Fibroblast of the aortic adventitia (primary cell): ENCODE measurements at places on chromosomes 16 and 17.
A peak's percentile ranks its signal among the peaks of the same experiment; 100 is the strongest.

GRCh38 chr16:22861580-22861979, 47.6 kb downstream of the HS3ST2 start:
- DNase-seq = no peak

GRCh38 chr17:37146086-37147064, 197.6 kb downstream of the AATF start:
- no peak for DNase-seq

- no peak for DNase-seq
Measured at GRCh38 chr17:33671491-33671890, 378.4 kb upstream of the ASIC2 start.

- DNase-seq = peak; percentile 33
Measured at GRCh38 chr16:11251525-11252481, 4.2 kb downstream of the SOCS1 start.

GRCh38 chr17:77235370-77235941, 94.7 kb downstream of the SEC14L1 start:
- DNase-seq = peak; percentile 98

DNA sequence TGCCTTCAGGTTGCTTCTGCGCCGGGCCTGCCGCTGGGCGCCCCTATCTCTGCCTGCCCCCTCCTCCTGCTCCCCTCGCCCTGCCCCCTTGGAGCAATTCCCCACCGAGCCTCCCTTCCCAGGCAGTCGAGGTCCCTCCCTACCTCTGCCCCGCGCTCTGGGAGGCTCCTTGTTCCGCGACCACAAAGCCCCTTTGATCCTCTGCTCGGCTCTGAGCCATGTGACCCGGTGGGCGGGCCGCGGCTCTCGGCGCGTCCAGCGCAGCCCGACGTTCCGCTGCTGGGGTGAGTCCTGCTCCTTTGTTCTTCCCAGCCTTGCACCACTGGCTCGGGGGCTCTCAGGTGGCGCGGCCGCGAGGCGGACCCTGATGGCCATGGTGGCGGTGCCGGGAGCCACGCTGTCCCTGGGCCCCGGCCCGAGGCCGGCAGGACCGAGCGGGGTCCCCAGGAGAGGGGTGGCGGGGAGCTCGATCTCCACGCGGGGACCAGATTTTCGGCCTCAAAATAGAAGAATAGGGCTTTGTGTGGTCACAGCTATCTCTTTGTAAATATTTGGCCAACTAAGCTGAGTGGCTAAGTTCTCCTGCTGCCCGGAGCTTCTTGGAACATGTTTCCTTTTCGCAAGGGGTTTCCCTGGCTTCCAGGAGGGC, 310.6 kb downstream of the SEC14L1 start:
- peak; percentile 62 for DNase-seq

DNA sequence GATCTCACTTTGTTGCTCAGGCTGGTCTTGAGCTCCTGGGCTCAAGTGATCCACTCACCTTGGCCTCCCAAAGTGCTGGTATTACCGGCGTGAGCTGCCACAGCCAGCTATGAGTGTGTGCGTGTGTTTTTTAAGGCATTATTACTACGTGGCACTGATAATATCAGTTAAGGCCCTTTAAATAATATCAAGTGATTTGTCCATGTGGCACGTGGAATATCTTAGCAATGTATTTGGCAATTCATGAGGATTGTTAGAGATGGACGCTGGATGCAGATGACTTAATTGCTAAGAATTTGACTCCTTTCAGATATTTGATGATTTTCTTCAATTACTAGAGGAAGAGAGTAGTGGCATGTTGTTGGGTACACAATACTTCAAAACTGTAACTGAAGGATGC, 25.5 kb upstream of the PMP22 start:
- DNase-seq = peak; percentile 20

GRCh38 chr16:52283018-52283417, 263.9 kb downstream of the TOX3 start:
- peak; percentile 16 for DNase-seq

- DNase-seq = no peak
Measured at GRCh38 chr17:3982113-3982512, 17.9 kb upstream of the ATP2A3 start.

DNA sequence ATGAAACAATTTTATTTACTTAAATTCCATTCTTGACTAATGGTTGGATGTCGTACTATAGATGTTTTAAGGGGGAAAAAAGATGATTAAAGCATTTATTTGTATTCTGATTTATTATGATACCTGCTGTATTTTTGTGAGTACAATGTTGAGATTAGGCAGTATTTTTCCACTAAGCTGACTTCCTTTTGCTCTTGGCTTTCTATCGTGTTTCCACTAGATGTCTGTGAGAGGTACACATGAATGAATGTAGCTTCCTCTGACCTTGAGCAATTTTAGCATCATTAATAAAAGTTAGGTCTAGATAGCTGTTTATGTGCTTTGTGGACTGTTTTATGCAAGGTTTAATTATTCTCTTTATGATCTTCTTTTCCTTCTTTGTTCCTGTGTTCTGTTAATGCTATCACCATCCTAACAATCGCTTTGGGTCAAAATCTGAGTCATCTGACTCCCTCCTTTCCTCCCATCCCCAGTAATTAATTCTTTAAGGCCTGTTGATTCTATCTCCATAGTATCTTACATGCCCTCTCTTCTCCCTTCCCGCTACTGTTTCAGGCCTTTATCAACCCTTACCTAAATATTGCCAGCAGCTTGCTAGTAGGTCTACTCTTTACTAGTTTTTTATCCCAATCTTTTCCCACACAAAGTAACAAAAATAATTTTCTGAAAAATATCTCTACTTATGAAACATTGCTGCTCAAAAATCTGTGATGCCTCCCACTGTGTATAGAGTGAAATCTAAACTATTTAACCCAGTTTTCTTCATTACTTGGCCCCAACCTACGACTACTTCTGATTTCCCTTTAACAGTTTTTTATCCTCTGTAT, 76.0 kb downstream of the VMP1 start:
- peak; percentile 61 for DNase-seq

DNA sequence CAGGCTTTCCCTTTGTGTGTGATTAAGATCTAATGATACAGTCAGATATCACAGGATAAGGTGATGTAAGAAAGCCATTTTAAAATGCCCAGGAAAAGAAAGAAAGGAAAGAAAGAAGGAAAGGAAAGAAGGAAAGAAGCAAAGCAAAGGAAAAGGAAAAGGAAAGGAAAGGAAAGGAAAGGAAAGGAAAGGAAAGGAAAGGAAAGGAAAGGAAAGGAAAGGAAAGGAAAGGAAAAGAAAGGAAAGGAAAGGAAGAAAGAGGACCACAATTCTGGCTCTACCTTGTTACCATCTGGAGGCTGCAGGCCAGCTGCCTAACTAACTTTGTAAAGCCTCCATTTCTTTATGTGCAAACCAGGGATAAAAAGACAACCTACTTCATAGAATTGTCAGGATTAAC, 131.6 kb downstream of the DYNLRB2 start:
- no peak for DNase-seq

DNA sequence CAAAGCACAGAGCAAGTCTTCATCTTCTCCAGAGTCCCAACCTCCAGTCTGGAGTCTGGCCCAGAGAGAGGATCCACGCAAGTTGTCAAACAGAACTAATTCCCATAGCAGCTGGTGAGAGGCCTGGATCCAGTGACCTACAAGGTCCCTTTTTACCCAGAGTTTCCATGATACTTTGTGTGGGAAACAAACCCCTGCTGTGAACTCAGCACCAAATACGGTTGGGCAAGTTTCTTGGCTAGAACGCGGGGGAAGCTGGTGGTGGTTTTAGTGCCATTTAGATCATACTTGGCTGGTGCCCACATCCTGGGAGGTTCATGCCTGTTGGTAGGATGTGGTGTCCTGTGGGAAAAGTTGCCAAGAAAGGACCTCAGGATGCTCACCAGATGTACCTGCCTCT, 18.1 kb downstream of the TMC7 start:
- peak; percentile 50 for DNase-seq

- DNase-seq = no peak
Measured at GRCh38 chr16:55076053-55076452, 145.4 kb downstream of the IRX5 start.

- DNase-seq = no peak
Measured at GRCh38 chr16:48047720-48048119, 108.1 kb downstream of the ABCC12 start.

GRCh38 chr17:8700546-8700945, 44.1 kb downstream of the CCDC42 start:
- DNase-seq = no peak

- no peak for DNase-seq
Measured at GRCh38 chr16:57824888-57825287, 22.6 kb upstream of the KIFC3 start.

DNA sequence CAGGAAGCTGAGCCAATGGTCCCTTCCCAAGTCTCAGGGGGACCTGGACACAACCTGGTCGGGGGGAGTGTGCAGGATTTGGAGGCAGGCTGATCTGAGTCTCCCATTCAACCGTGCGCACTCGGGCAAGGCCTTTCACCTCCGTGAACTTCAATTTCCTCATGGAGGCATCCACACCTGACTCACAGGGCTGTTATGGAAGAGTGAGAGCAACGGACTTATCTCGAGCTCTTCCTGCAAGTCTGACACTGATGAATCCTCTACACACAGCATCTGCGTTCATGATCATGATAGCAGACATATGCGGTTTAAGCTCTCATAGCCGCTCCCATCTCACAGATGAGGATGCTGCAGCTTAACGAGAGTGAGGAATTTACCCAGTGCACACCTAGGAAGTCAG, 21.6 kb downstream of the TIMM22 start:
- DNase-seq = no peak

GRCh38 chr17:79838522-79839274, 542 bp downstream of the CBX4 start:
- DNase-seq = peak; percentile 70

DNA sequence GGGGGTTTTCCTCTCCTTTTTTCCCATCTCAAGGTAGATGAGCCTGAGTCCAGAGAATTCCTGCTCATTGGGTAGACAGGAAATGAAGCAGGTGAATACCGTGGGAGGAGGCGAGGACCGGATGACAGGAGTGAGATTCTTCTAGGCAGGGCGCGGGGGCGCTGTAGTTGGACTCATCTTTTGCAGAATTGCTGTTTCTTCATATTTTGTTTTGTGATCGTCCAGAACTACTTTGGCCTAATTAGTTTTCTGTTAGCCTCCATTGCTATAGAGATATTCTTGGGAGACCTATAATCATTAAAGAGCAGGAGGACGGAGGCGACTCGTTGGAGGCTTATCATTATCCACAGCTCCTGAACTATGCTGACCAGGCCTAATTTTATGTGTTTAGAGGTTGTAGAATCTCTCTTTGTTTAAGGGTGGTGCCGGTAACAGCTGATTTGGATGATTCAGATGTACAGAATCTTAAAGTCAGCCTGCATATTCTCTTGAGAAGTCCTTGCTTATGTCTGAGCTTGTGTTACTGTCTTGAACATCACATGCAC, 650 bp downstream of the ATP6V0A1 start:
- DNase-seq = peak; percentile 67

DNA sequence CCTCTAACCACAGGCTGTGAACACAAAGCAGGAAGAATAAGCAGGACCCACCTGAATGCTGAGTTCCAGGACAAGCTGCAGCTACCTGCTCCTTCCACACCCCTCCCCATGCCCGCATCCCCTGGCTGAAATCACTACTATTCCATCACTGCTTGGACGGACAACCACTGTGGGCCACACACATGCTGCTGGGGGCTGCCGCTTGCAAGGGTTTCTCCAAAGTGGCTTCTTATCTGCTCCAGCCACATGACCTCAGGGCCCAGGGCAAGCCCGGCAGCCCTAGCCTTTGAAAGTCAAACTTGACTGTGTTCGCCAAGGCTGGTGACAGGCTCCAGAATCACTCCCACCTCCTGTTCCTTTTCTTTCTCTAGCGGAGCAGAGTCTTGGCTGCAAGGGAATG, 18.4 kb downstream of the FA2H start:
- DNase-seq = no peak

GRCh38 chr17:80147035-80147822, at the start of gene EIF4A3:
Gene EIF4A3 (minus strand): TSS chr17:80147128. CDS start chr17:80146961, 167 bp downstream.
- DNase-seq = peak; percentile 99

GRCh38 chr16:16143038-16143763, 80.1 kb downstream of the ABCC6 start:
- DNase-seq = no peak

- DNase-seq = peak; percentile 28
Measured at GRCh38 chr17:44911133-44912001, 3.9 kb downstream of the GFAP start.

DNA sequence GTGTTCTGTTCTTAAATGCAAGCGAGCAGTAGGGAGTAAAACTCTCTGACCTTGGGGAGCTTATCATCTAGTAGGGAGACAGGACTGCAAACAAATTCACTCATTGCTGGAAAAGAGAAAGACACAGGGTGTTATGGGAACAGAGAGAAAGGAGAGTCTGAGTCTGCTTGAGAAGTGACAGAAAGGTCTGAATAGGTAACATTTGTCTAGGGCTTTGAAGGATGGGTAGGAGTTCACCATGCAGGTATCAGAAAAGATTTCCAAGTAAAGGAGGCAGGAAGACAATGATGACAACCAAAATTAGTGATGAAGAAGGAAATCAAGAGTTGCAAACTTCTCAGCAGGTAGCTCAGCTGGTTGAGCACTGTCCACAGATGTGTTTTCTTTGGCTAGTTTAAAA, 93.6 kb upstream of the GPR139 start:
- DNase-seq = no peak

GRCh38 chr17:1880851-1881630, 51.2 kb downstream of the RPA1 start:
- DNase-seq = no peak

DNA sequence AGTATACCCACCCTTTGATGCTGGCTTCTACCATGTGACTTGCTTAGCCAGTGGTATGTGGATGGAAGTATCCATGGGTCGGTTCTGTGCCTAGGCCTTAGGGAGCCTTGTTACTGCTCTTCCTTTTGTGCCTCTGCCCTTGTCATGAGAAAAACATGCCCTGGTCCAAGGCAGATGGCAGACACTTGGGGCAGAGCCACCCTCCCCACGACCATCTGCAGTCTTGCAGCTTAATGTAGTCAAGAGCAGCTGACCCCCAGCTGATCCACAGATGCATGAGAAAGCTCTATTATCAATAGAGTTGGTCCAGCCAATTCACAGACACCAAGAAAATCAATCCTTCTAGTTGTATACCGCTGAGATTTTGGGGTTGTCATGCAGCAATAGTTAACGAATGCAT, 95.7 kb downstream of the SLC39A11 start:
- DNase-seq = no peak

- DNase-seq = no peak
Measured at GRCh38 chr17:67647482-67647881, 70.3 kb upstream of the NOL11 start.

GRCh38 chr16:47617732-47618131, 156.6 kb downstream of the PHKB start:
- peak; percentile 24 for DNase-seq

GRCh38 chr16:13186813-13187212, 285.4 kb downstream of the SHISA9 start:
- DNase-seq = no peak
